Stimulated activated CD4-positive, alpha-beta T cell treated with anti-CD3 and anti-CD28 coated beads, Interleukin-12 subunit alpha, Interleukin-12 subunit beta, amount 100 ng/mL, for 48 hours (primary cell): ENCODE measurements at places on chromosomes 3 and 15.
A peak's percentile ranks its signal among the peaks of the same experiment; 100 is the strongest.

- no peak for DNase-seq
Observed at GRCh38 chr15:25930931-25931330, 67.8 kb upstream of the ATP10A start.

GRCh38 chr3:138862924-138863775 is 28.4 kb upstream of the PIK3CB start:
- DNase-seq, result peak; percentile 3

DNA sequence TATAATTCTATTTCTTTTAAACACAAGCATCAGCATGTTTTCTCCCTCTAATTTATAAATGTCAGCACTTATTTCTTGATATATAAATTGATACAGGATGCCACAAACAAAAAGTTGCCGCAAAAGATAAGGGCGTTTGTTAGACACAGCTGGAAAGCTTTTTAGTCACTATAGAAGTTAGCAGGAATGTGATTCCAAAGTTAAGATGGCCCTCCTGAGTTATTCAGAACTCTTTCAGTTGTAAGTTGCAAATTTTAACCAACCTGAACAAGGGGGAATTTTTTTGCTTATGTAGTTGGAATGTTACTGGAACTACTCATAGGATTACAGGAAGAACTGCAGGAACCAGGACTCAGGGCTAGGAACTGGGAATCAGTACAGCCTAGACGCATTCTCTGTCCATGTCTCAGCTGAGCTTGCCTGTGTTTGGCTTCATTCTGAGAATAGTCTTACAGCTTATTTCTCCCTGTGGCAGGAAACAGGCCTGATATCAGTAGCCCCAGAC is 166.3 kb downstream of the VGLL4 start:
- DNase-seq, result no peak

GRCh38 chr3:186217820-186218164 is 108.9 kb upstream of the ETV5 start:
- no peak for DNase-seq

GRCh38 chr3:194537732-194538247 is 51.0 kb upstream of the ATP13A3 start:
- no peak for DNase-seq

DNA sequence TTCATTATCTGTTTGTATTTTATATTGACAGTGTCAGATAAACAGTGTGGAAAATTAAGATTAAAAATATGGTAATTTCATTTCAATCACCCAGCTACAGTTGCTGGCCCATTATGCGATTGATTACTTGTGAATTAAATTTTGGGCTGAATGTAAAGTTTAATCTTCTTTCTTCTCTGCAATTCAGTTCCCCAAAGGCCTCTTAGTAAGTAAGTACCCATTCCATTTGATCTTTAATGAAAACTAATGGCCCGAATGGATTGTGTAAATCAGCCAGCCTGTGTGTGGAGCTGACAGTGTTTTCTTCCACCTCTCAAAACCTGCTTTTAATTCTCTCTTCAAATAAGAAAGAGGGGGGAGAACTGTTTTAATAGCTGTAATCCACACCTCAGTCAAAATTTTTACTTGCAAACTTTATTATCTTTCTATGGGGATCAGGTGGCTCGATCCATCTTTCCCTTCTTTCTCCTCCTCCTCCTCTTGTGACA is 307.1 kb downstream of the IL20RB start:
- no peak for DNase-seq

DNA sequence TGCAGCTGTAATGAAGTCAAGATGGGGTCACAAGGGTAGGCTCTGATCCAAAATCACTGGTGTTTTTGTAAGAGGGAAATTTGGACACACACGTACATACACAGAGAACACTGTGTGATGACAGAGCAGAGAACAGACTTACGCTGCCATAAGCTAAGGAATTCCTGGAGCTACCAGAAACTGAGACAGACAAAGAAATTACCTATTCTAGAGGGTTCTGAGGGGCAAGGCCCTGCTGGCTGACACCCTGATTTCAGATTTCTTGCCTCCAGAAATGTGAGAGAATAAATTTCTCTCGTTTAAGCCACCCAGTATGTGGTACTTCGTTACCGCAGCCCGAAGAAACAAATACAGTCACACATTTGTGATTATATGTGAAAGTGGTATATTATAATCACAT is 24.8 kb downstream of the CBLB start:
- DNase-seq, result no peak

DNA sequence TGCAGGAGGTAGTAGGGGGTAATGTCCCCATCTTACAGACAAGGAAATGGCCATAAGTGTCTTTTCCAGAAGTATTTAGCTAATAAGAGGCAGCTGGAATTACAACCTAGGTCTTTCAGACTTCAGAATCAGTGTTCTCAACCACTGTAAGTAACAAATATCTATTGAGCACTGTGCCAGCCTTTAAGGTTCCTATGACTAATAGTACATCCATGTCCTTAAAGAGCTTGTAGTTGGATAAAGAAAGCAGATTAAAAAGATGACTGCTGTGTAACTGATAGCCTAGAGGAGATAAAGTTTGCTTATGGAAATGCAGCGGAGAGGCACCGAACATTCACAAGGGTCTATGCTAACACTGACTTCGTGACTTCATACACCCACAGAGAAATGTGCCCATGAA is 136.0 kb downstream of the KCNMB2 start:
- DNase-seq, result no peak

GRCh38 chr3:175070946-175071345 is 211.8 kb downstream of the NAALADL2 start:
- DNase-seq, result no peak

- DNase-seq, result no peak
Observed at GRCh38 chr15:89205991-89206585, 15.3 kb downstream of the RLBP1 start.

GRCh38 chr15:101675015-101675414 is 22.8 kb upstream of the TM2D3 start:
- no peak for DNase-seq

- no peak for DNase-seq
Observed at GRCh38 chr3:170572665-170573253, 13.1 kb downstream of the SLC7A14 start.

DNA sequence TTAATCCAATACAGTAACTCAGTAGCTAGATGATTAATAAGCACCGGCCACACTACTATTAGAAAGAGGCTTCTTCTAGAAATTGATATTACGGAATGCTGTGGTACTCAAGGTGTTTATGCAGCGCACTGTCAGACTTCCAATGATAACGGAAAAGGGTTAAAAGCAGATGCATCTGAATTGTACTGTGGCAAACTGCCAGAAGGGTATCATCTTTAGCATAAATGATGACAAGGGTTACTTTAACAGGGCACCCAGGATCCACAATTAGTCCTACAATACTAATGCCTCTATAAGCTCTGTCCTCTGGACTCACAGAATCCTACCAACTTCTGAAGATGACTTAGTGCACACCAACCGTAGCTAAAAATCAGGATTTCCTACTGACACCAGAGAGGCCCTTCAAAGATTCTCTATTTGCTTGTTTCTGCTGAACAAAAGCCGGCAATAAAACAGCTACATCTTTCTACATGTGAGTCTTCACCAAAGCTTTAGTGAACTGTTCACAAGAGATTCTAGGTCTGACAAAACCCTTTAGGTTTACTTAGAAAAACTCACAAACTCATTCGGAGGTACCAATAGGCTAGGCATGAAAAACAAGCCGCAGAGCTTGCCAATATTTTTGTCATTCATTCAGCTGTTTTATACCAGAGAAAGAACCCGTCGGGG is 7.1 kb downstream of the SATB1 start:
- DNase-seq, result no peak

DNA sequence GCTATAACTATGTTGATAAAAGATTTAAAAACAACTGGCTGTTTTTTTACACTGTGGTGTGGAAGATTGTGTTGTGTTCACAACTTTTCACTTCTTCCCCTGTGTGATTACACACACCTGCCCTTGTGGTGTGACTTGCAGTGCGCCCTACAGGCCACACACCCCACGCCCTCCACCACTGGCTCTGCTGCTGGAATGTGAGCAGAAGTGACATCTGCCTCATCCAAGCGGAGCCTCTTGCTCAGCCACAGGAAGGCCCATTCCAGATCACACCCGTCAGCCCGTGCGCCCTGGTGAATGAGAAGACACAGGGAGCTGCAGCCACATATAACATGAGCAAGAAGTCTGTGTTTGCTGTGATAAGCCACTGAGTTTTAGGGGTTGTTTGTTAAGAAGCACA is 7.0 kb downstream of the CCR2 start:
- no peak for DNase-seq

DNA sequence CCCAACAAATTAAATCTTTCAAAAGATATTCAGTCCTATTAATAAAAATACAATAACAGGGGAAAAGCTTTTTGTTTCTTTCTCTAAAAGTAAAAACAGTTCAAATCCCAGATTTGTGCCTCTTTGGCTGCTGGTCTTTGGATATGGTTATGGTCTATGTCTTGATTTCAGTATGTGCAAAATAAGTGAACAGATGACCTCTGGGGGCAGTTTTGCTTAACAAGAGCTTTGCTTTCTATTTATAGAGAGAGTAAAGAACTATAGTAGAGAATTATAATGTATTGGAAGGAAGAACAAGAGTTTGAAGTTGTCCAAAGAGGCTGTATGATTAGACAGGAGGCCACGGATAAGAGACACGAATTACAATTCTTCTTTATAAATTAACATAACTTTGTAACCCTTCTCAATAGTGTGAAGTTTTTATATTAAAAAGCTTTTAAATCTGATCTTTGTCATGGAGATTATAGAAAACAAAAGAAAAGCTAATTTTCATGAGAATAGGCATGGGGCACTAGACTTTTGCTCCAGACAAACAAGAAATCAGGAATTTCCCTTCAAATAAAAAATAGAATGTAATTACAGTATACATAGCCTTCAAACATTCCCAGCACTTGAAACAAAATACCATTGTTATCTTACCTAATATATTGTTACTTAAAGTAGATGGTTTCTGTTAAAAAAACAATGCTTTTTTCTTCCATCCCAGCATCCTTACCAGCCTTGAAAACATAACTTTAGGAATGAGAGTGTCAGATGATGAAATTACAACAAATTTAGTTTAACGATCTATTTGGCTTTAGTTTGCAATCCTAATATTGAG is 432.7 kb upstream of the ARHGEF26 start:
- DNase-seq, result no peak

GRCh38 chr3:179093807-179094206 is 22.2 kb upstream of the ZMAT3 start:
- DNase-seq, result no peak

DNA sequence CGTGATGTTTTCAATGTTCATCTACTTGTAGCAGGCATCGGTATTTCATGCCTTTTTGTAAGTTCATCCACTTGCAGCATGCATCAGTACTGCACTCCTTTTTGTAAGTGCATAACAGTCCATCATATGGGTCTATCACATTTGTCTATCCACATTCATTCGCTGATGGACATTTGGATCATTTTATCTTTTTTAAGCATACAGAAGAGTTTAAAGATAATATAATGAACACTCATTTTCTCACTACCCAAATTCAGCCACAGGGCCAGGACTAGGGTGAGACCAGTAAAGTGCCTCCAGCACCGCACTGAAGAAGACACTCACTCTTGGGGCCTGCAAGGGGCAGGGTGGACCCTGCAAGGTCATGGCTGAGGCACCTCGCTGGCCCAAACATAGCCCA is 309.6 kb downstream of the UACA start:
- DNase-seq, result no peak

- no peak for DNase-seq
Observed at GRCh38 chr3:189573004-189573403, 58.2 kb upstream of the TP63 start.

- no peak for DNase-seq
Observed at GRCh38 chr3:26637698-26638097, 15.1 kb downstream of the LRRC3B start.

- no peak for DNase-seq
Observed at GRCh38 chr15:58241872-58242271, 103.7 kb downstream of the AQP9 start.

DNA sequence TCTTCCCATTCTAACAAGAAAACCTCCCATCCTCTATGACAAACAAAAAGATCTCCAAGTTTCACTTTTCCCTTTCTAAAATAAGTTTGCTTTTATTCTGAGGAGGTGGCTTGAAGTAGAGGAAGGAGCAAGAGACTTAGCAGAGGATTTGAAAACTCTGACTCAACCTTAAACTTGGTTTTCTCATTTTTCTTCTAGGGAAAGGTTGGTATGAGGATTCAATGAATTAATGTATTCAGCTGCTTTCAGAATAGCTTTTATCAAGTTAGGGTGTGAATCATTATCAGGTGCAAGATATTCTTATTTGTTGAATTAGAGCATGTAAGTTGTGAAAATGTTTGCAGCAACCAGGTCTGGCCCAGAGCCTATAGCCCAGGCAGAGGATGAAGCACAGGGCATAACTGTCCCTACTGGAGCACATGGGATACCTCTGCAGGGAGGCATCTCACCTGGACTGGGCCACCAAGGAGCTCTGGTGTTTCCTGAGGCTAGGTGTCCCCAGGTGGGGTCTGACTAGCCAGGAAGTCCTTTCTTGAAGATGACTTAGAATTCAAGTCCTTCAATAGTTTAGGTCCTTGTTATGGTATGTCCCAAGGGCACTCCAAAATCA is 42.3 kb downstream of the SATB1 start:
- DNase-seq, result no peak

- DNase-seq, result no peak
Observed at GRCh38 chr3:61927332-61927731, 366.0 kb downstream of the PTPRG start.

DNA sequence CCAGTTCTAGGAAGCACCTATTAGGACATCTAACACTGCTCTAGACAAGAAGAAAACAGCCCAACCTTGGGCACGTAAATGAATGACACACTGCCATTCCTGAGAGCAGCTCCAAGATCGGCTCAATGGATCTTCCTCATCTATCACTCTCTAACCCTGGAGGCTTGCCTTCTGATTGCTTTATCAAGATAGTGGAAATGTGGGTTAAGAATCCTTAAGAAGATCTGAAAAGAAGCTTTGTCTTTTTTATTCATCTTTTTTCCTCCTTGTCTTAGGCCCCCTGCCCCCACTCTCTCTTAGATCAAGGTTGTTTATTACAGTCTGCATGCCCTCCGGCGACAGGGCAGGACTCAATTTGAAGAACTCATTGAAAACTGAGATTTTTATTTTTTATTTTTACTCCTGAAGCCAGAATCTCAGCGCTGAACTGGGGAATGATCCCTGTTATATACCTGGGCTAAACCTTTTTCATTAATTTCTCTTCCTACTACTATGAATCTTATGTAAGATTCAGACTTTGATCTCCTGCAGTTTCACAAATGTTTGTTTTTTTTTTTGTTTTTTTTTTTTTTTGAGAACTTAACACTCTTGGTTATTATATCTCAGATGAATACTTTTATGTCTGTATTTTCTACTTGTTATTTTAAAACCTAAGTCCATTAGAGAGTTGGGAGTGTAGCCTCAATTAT is 219.5 kb downstream of the SV2B start:
- DNase-seq, result no peak
